Ureter (tissue), 1 donor: ENCODE measurements at places on chromosomes 12 and 14. TPM values are rescaled to one million over a fixed set of nuclear protein-coding genes. Genes with fewer than 3 reads are reported as not detected.

Gene HCAR3
- 12.3 TPM for total RNA-seq

Gene RBP5
- 7.5 TPM for total RNA-seq

Gene AMHR2
- total RNA-seq: not detected

Gene FIGNL2
- 0.91 TPM for total RNA-seq

DNA sequence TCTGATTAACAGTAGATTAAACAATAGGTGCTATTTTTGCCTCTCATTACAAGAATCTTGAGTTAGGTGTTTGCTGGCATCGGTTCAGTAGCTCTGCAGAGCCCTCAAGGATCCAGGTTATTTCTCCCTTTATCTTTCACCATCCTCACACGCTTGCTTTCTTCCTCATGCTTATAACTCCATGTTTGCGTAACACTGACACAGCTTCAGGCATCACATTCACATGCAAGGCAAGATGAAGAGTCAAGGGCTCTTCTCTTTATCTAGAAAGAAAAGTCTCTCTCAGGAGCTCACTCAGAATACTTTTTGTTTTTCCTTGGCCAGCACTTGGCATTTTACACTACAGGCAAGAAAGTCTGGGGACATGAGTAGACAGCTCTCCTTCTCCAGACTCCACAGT lies 24.2 kb upstream of the PTHLH start:
- no peak for DNase-seq

DNA sequence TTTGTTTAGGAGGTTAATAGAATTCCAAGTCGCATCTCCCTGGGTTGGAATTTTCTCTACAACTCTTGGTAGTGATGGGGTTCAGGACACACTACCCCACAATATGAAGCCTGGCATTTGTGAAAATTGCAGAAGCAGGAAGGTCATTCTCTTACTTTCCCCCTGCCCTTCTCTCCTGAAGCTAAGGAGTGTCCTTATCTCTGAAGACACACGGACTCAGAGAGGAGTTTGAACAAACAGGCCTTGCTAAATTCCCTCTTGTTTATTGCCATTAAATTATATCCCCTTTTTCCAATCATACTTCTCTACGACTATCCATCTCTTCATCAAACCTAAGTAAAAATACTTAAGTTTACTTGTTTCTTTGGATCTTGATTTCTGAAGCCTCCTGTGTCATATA lies 443.0 kb downstream of the RAD51B start:
- DNase-seq: no peak

DNA sequence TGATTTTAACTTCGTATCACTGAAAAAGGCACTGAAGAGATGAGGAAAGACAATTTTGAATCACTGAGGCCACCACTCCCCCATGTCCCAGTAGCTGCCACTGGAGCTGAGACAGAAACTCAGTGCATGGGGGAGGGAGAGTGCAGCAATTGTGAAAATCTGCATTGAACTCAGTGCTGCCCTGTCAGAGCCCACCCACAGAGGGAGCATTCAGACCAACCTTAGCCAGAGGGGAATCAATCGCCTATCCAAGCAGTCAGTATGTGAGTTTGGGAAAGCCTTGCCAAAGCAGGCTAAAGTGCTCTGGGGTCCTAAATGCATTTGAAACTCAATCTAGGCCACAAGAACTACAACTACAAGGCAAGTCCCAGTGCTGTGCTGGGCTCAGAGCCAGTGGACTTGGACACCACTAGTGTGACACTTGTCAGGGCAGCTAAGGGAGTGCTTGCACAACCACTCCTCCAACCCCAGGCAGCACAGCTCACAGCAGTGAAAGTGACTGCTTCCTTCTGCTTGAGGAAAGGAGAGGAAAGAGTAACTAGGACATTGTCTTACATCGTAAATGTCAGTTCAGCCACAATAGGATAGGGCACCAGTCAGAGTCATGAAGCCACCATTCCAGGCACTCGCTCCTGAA lies 13.3 kb downstream of the RNASE3 start:
- no peak for DNase-seq

- DNase-seq: no peak
Measured at GRCh38 chr12:52675301-52675701, 4.9 kb downstream of the KRT1 start.

- DNase-seq: no peak
Measured at GRCh38 chr12:12511895-12512711, 50.6 kb downstream of the DUSP16 start.

GRCh38 chr14:63212776-63213500 lies 8.7 kb downstream of the RHOJ start:
- no peak for DNase-seq

- DNase-seq: no peak
Measured at GRCh38 chr14:22509751-22510300, 79.2 kb downstream of the DAD1 start.

- DNase-seq: peak; percentile 84
Measured at GRCh38 chr14:22837750-22838538, 1.6 kb downstream of the MMP14 start.
